ENCODE measurements at places on chromosomes 3 and 15. TPM values are rescaled to one million over a fixed set of nuclear protein-coding genes. Genes with fewer than 3 reads are reported as not detected.

Gene IGSF11
- 0.11 TPM for total RNA-seq

Gene STRA6
- 30.8 TPM for total RNA-seq

Gene GHSR
- total RNA-seq: not detected

- peak; percentile 11 for DNase-seq
Measured at GRCh38 chr3:152595975-152596821, 238.7 kb upstream of the P2RY1 start.

DNA sequence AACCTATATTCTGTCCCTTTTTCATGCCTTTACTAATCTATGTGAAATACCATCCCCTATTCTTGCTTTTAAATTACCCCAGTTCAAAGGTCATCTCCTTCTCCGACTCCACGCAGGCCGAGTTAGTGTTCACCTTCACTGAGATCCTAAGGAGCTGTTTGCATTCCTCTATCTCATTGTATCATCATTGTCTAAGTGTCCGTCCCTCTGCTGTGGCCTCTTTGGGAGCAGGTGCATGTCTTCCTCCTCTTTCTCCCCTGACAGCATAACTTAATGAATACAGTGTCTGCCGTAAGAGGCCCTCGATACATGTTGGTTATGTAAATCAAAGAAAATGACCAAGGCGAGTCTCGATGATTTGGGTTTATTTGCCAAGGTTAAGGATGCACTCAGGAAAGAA is 4.9 kb upstream of the PPP1R2 start:
- DNase-seq: no peak

DNA sequence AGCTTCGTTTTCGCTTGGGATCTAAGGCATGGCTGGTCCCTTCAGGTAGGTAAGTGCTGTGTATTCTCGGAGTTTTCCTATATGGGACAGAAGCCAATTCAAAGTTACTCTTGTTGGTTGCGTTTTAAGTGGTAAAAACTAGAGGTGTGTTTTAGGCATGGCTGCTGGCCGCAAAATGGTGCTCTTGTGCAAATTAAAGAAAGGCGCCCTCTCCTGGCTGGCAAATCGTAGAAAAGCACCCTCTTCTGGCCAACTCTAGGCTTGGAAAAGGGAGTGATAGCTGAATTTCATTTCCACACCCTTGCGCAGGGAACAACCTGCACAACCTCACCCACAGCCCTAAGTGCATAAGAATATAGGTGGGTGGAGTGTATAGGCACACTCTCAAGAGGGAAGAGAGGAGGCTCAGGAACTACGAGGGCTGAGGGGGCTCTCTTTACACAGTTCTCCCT is 23.5 kb downstream of the DRD3 start:
- peak; percentile 55 for DNase-seq

DNA sequence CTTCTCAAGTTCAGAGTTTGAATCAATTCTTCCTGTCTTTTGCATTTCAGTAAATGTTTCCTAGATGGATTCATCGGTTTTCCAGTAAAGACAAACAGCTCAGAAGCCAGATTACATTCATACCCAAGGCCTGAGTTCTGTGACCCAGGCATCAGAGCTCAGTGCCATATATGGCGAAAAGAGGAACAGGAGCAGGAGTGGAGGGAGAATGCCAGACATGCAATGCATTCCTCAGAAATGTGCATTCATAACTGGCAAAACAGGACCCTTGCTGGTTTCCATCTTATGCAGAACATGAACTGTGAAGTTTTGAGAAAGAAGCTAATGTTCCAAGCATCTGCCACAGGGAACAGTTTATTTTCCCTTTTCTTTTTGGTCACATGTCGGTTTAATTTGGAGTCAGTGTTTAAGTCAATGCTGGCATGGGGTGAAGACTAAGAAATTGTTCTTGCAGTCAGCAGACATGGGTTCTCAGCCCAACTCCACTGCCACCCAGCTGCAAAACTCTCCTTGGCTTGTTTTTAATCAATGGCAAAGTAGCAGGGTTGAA is 116.5 kb downstream of the LPP start:
- peak; percentile 87 for DNase-seq

- DNase-seq: no peak
Measured at GRCh38 chr3:82281205-82281604, 519.8 kb upstream of the GBE1 start.

DNA sequence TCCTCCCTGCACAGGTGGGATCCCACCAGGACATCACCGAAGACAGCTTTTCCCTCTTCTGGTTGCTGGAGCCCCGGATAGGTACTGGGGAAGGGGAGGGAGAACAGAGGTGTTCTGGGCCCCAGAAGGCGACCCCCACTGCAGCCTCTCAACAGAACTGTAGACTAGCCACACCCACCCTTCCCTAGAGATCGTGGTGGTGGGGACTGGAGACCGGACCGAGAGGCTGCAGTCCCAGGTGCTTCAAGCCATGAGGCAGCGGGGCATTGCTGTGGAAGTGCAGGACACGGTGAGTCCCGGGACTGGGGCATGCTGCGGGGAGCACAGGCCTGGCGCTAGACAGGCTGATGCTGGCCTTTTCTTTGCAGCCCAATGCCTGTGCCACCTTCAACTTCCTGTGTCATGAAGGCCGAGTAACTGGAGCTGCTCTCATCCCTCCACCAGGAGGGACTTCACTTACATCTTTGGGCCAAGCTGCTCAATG is 809 bp downstream of the NDUFAF3 start:
- no peak for DNase-seq

DNA sequence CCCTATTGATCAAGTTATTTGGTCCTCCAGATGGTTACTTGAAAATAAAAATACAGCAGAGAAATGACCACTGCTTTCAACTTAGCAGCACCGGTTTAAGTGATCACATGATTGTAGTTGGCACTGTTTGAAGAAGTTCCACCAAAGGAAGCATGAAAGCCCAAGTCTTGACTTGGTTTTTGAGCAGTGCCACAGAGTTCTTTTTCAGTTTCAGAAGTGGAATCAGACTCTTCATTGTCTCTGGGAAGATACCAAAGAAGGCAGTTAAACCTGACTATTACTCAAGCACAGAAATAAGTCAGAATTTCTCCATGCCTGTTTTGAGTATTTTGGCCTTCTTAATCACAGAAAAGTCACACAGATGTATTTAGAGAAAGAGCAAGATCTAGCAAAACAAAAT is 66.7 kb downstream of the BBX start:
- DNase-seq: no peak

GRCh38 chr3:32084870-32085269 is 21.6 kb upstream of the GPD1L start:
- no peak for DNase-seq

GRCh38 chr3:108022256-108023150 is 68.3 kb downstream of the CD47 start:
- no peak for DNase-seq

Measured in Daoy (cell line).